ENCODE measurements at places on chromosomes 11 and 22.

GRCh38 chr11:123469089-123469488, 39.0 kb downstream of the GRAMD1B start:
- no peak for DNase-seq

DNA sequence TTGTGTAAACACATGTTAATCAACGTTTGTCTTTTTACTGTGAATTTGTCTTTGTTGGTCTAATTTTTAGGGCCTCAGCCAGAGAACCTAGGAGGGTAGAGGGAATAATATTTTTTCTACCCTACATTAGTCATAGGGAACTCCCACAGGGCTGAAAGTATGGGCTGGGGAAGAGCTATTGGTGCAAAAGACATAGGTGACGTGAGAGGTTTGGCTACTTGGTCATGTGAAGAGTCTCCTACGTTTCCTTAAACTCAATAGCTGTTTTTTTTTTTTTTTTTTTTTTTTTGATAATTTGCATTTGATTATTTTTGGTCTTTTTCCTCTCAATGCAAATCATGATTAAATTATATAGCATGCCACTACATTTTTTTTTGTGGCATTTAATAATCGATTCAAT, 15.9 kb upstream of the MMP7 start:
- no peak for DNase-seq

DNA sequence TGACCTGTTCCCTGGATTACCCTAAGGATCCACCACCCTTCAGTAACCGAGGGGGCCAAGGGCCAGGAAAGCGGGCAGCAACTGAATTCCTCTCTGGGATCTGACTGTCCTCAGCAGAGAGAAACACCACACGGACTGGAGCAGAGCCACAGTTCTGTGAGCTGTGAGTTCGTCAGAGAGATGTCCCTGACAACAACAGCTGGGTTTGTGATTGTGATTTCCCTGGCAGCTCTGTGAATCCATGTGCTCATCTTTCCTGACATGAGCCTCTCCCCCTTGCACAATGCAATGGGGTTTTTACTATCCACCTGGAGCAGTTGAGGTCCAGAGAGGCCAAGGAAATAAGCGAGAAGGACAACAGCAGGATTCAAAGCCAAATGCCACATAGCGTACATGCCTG, 69.4 kb upstream of the AMPD3 start:
- no peak for DNase-seq

GRCh38 chr11:60917267-60917666, 3.3 kb downstream of the TMEM109 start:
- DNase-seq: no peak

DNA sequence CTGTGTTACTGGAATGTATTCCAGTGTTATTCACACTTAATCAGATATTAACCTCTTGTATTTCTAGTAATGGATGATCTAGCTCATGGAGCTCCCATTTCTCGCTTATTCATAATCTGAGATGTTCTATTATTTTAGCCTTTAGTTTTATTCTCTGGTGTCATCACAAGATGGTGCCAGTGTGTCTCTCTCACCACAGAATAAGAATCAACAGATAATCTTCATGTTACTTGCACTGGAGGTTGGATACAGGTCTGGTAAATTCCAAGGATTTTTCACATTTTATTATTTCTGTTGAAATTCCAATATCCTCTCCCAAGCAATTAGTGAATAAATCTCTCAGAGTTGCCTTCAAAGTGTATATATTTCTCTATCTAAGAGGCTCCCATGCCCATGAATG, 74.6 kb downstream of the CASP12 start:
- no peak for DNase-seq

DNA sequence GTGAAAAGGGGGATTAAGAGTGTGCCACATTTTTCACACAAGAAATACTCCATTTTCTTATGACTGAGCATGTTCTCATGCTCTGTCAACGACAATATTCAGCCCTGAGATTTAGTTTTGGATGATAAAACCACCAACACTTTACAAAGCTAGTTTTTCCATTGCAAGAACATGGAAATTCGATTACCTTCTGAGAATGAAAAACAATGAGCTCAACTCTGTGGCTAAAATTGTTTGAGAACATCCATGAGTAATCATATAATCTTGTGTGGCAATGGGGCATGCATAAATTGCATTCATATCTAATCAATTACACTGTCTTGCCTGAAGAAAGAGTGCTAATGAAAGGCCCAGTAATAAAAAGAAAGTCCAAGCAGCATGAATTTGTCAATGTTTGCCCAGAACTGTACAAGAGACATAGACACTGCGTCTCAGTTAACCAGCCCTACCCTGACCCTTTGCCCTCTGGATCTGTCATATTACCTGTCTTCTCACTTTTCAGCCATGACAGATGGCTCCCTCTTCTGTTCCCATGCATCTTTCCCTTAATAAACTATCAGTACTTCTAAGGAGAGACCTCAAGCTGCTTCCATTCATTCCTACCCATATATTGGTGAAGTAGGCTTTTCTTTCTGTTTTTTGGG, 253.4 kb downstream of the FAM76B start:
- no peak for DNase-seq

DNA sequence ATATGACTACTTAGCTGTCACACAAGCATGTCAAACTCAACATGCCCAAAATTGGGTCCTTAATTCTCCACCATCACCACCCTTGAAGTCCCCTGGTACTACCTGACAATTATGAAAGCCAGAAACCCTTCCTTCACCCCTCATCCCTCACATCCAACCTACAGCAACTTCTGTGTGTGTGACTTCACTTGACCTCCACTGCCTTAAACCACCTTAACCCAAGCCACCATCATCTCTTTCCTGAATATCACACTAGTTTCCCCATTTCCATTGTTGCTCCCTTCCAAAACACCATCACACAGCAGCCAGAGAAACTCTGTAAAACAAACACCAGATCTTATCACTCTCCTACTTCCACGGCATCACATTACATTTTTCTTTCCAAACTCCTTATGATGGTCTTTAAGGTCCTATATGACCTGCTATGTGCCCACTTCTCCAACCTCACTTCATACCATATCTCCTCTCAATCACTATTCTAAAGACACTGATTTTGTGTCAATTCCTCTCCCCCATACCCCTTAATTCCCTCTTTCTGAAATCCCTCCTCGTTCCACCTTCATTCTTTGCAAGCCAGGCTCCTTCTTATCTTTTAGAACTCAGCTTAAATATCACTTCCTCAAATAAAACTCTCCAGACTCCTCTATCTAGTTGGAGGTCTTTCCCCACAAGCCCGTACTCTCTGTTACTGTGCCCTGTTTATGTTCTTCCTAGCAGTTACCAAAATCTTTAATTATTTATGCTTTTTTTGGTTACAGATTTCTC, 124.9 kb downstream of the RBFOX2 start:
- DNase-seq: no peak

- no peak for DNase-seq
These were observed 15.3 kb downstream of the MACROD1 start for GRCh38 chr11:64150481-64151239.

DNA sequence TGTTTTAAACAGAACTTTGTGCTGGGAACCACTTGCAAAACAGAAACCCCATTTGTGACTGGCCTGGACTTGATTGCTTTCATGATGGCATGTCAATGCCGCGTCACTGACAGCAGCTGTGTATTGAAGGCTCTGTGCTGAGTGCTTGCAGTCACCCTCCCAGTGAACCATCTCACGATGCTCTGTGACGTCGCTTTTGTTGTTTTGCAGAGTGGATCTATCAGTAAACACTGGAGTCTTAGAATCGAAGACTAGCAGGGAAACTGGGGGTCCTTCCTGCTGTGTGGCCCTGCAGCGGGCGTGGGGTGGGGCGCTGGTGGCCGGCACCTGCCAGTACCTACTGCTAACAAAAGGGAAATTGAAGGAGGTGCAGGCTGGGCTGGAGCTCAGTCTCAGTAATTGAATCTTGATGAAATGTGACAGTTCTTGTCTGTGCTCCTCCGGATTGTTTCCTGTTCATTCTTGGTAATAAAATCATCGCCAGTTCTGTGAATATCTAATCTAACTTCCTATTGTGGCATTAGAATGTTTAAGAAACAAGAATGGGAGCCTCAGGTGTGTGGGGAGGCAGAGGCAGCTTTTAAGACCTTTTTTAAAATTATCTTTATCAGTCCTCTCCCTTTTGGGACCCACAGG, 50.5 kb upstream of the PARVG start:
- no peak for DNase-seq

DNA sequence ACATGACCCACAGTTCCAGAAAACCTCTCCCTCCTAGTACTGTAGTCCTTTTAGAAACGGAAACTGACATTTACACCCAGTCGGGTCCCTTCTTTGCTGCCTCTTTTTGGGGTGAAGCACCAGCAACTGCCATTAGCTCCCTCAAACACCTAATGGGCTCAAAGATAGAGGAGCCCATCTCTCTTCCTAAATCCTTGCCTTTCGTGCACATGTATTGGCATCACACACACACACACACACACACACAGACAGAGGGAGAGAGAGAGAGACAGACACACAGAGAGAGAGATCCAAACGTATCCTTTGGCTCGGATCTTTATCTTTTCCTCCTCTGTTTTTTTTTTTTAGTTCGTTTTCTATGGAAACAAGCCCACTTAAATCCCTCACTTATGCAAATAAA, 716 bp downstream of the GRM5 start:
- DNase-seq: no peak

GRCh38 chr11:20661445-20661844, 7.9 kb upstream of the NELL1 start:
- no peak for DNase-seq

DNA sequence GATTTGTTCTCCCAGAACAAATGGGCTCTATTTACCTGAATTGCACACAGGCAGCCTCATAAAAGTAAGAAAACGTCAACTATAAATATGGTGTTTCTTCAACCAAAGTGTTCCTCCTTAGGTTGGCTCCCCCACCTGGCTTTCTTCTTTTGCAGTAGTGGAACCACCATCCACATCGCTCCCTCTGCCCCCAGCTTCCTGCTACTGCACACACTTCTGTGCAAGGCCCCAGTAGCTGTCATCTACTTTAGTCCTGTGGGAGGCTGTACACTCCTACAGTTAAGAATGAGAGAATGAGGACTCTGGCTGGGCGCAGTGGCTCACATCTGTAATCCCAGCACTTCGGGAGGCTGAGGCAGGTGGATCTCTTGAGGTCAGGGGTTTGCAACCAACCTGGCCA, 89.5 kb downstream of the BMAL1 start:
- no peak for DNase-seq

DNA sequence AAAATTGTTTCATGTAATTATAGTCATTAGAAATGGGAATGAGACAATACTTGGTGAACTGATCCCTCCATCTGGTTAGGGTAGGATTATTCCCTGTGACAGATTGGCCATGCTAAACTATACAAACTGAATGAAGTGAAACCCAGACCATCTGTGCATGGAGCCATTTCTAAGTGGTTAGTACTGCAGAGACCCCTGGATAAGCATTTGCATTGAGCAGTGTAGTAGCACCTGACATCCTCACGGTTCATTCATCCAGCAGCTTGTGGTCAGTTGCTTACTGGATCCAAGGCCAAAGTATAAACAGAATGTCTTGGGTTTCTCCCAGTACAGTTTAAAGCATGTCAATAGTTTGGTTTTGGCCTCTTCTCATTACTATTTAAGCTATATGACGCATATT, 93.8 kb upstream of the ARHGAP42 start:
- no peak for DNase-seq

DNA sequence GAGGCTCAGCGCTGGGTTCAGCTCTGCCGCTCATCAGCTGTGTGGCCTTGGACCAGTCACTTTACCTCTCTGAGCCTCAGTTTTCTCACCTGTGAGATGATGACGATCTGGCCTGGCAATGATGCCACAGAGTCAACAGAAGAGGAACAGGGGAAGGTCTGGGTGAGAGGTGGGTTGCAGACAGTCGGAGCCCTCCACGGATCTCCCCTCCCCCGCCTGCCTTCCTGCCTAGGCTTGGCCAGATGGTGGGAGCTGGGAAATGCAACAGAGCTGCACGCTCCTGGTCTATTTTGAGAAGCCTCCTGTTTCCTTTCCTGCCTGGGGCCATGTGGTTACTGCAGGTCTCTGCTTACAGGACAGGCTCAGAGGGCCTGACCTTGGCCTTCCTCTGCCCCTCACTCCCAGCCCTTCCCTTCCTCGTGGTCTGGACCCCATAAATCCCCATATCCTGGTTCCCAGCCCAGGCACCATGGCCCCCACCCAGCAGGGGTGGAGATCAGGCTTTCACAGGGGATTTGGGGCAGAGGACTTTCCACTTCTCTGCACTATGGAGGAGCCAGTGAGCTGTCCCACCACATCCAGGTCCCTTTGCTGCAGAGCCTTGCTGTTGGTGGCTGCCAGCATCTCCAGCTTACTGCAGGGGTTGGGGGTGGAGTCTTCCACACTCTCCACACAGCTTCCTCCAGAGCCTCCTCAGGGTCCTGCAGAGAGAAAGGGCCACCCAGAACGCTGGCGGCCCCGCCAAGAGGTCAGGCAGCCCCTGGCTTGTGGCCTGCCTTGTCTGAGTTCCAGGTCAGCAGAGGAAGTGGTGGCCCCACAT, 46.9 kb downstream of the C11orf96 start:
- DNase-seq: no peak

- no peak for DNase-seq
These were observed 67.4 kb downstream of the BRD1 start for GRCh38 chr22:49760280-49760629.

DNA sequence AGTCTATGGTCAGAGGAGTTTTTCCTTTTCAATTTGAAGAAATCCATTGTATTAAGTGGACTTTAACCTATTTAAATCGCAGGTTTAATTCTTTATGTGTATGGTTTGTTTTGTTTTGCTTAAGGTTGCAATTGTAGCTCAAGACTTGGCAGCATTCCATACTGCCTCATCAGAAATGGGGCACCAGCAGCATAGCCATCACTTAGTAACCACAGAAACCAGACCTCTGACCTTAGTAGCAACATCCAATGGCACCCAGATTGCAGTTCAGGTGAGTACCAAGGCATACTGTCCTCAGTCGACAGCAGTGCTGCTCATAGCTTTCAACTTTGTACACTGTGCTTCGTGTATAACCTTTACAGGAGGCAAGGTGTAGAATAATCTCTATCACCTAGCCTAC, 48.4 kb upstream of the WEE1 start:
- no peak for DNase-seq

- DNase-seq: no peak
These were observed 22.7 kb upstream of the PLEKHA7 start for GRCh38 chr11:17036666-17037658.

DNA sequence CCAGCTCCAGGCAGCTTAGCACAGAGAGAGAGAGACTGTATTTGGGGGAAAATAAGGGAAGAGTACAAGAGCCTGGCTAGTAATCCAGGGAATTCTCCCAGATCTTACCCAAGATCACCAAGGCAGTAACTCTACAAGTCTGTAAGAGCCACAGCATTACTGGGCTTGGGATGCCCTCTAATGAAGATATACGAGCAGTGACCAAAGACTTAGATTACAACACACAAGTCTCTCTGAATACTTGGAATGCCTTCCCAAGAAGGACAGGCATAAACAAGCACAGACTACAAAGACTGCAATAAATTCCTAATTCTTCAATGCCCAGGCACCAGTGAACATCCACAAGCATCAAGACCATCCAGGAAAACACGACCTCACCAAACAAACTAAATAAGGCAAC, 17.7 kb downstream of the DNAJC24 start:
- no peak for DNase-seq

- DNase-seq: no peak
These were observed 39.4 kb upstream of the CFAP300 start for GRCh38 chr11:102007567-102008437.
